ENCODE measurements at places on chromosomes 5 and 9.

GRCh38 chr5:177302354-177303110, 987 bp downstream of the RAB24 start:
- no peak for DNase-seq

GRCh38 chr5:72667708-72668107, 148.8 kb upstream of the TNPO1 start:
- DNase-seq: no peak

DNA sequence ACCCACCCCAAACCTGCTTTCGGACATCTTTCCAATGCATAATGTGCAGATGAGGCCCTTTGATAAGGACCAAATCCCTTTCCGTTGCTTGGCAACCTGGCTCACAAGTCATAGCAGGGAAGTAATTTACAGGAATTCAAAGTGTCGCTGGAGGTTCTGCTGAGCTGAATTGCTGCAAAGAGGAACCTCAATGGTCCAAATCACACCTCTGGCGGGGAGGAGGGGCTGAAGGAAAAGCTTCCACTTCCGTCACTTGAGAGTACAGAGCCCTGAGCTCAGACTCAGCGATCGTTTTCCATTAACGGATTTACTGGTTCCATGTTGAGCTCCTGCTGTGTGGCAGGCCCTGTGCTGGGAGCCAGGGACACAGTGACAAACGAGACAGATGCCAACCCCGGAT, 99.3 kb downstream of the KCNIP1 start:
- no peak for DNase-seq

- DNase-seq: no peak
These were observed 312.4 kb downstream of the ARHGEF28 start for GRCh38 chr5:73938280-73938937.

DNA sequence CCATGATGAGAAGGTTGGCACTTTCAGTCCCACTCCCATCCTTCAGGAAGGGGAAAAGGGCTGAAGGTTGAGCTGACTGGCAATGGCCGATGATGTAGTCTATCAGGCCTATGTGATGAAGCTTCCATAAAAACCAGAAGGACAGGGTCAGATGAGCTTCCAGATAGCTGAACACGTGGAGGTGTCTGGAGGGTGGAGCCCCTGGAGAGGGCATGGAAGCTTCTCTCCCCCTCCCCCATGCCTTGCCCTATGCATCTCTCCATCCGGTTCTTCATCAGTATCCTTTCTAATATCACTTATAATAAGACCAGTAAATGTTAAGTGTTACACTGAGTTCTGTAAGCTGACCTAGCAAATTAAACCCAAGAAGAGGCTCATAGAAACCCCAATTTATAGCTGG, 32.6 kb upstream of the SMU1 start:
- DNase-seq: no peak

All from anterior cingulate cortex (tissue), 58 donors.